ENCODE measurements at places on chromosomes 2 and 18. TPM values are rescaled to one million over a fixed set of nuclear protein-coding genes. Genes with fewer than 3 reads are reported as not detected.

DNA sequence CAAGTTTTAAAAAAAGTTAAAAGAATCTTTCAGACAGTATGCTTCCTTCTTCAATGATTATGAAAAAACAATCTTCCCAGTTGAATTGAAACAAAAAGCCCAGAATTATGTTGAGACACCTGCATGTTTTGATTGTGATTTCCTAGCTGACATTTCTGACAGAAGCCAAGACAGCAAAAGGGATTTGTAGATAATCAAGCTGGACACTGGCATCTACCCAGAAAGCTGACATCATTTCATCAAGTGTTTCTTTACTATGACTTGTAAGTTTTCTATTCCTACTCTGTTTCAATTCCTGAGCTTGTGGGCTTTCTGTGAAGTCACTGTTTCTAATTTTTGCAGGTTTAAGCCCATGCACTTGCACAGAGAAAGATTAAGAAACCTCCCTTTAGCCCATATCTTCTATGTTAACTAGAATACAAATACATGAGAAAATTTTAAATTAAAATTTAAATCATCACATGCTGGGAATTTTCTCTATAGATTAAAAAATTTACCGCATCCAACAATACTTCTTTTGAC, 82.9 kb upstream of the CCDC85A start:
- H3K27me3 ChIP-seq, result no peaks in the 10 kb centered on the region
- no peak overlapping the region for H3K27ac ChIP-seq
- no peaks in the 10 kb centered on the region for H3K36me3 ChIP-seq
- no peak overlapping the region for H3K4me3 ChIP-seq

- H3K27me3 ChIP-seq, result no peaks in the 10 kb centered on the region
- H3K36me3 ChIP-seq, result no peaks in the 10 kb centered on the region
- no peaks in the 10 kb centered on the region for H3K4me1 ChIP-seq
- no peak for DNase-seq
Measured at GRCh38 chr2:68466361-68466777, 725 bp downstream of the FBXO48 start.

GRCh38 chr2:100520224-100520623, 42.6 kb upstream of the PDCL3 start:
- H3K4me1 ChIP-seq, result no peaks in the 10 kb centered on the region
- H3K4me3 ChIP-seq, result no peak overlapping the region
- H3K36me3 ChIP-seq, result no peaks in the 10 kb centered on the region
- no peaks in the 10 kb centered on the region for H3K27me3 ChIP-seq
- DNase-seq, result no peak
- H3K27ac ChIP-seq, result no peak overlapping the region

DNA sequence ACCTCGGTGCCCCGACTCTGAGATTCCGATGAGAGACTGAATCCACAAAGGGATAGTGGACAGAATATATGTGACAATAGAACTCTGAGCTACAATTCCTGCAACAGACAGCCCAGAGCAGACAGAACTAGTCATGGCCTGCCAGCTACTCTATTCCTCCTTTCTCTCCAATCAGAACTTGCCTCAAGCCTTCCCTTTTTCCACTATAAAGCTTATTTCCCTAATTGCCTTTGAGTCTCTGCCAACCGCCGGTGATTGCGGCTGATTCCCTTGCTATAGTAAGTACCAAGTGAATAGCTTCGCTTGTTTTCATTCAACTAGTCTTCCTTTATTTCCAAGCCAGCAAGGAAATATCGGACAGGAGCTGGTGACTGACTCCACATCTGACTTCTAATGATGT, 96.8 kb downstream of the DSC3 start:
- H3K27me3 ChIP-seq, result no peaks in the 10 kb centered on the region
- H3K27ac ChIP-seq, result no peak overlapping the region
- H3K36me3 ChIP-seq, result no peaks in the 10 kb centered on the region
- no peak overlapping the region for H3K4me3 ChIP-seq

The SNTG2 gene
- total RNA-seq, result 44.6 TPM

DNA sequence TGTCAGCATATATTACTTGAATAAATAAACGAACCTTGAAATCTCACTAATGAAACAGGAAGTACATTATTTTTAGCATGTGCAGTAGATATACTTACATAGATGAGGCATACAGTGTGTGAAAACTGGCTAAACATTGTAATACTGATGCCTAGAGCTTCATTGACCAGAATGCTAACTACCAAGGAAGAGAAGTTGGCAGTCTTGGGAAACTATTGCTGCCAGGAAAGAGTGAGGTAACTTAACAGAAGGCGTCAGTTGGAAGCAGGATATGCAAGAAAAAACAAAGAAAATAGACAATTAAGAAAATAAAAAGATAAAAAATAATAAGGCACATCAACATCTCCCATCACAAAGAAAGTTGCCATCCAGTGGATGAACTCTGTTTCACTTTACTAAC, 963.0 kb downstream of the TDRD15 start:
- H3K4me3 ChIP-seq, result no peak overlapping the region
- DNase-seq, result no peak
- H3K4me1 ChIP-seq, result no peaks in the 10 kb centered on the region

The ZNF804A gene
- total RNA-seq, result 7.9 TPM

DNA sequence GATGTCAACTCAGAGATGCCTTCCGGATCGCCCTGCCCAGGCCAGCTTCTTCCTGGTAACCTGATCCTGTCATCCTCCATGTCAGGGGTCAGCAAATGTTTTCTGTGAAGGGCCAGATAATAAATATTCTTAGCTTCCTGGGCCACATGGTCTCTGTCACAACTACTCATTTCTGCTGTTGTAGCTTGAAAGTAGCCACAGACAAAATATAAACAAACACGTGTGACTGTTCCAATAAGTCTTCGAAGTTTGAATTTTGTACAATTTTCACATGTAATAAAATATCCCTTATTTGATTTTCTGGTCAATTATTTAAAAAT, 35.8 kb downstream of the ANXA4 start:
- H3K27me3 ChIP-seq, result no peaks in the 10 kb centered on the region
- no peaks in the 10 kb centered on the region for H3K4me1 ChIP-seq
- H3K27ac ChIP-seq, result no peak overlapping the region
- H3K4me3 ChIP-seq, result no peak overlapping the region
- H3K36me3 ChIP-seq, result no peaks in the 10 kb centered on the region
- DNase-seq, result no peak

- H3K27ac ChIP-seq, result no peak overlapping the region
- no peaks in the 10 kb centered on the region for H3K27me3 ChIP-seq
- no peak for DNase-seq
- no peaks in the 10 kb centered on the region for H3K36me3 ChIP-seq
- H3K4me3 ChIP-seq, result no peak overlapping the region
Measured at GRCh38 chr2:177530561-177530960, 138.0 kb downstream of the AGPS start.

The PUS10 gene
- 8.5 TPM for total RNA-seq

DNA sequence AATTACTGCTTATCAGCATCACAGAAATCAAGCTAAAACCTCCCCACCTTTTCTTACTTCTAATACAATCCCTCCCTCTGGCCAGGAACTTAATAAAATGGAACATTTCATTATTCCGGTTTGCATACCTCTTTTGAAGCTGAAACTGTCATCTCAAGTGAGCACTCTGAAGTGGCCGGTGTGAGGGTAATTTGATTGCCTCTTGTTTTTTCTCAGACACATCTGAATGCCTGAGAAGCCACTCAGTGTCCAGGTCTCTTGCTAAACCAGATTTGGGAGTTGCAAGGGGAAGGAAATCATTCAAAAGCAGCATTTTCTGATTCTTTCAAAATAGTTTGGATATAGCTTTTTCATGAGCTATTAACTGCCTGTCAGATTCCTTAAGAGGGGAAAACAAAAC, 190.3 kb downstream of the C1D start:
- H3K27ac ChIP-seq, result peak overlapping the region; percentile 54
- no peak for DNase-seq
- H3K36me3 ChIP-seq, result no peaks in the 10 kb centered on the region
- no peak overlapping the region for H3K4me3 ChIP-seq
- no peaks in the 10 kb centered on the region for H3K27me3 ChIP-seq
- H3K4me1 ChIP-seq, result no peaks in the 10 kb centered on the region

- peak; percentile 51 for DNase-seq
- H3K36me3 ChIP-seq, result no peaks in the 10 kb centered on the region
- H3K4me1 ChIP-seq, result peaks cover 23% of the 10 kb centered on the region
- peak overlapping the region; percentile 49 for H3K4me3 ChIP-seq
- H3K27me3 ChIP-seq, result no peaks in the 10 kb centered on the region
Measured at GRCh38 chr2:54560146-54560881, 104.2 kb downstream of the SPTBN1 start.
